ENCODE measurements at places on chromosomes 6 and 20. TPM values are rescaled to one million over a fixed set of nuclear protein-coding genes. Genes with fewer than 3 reads are reported as not detected.

PRSS35 gene
- not detected for total RNA-seq

CNPY3 gene
- total RNA-seq = 58.1 TPM

L3MBTL3 gene
- 21.1 TPM for total RNA-seq

DNA sequence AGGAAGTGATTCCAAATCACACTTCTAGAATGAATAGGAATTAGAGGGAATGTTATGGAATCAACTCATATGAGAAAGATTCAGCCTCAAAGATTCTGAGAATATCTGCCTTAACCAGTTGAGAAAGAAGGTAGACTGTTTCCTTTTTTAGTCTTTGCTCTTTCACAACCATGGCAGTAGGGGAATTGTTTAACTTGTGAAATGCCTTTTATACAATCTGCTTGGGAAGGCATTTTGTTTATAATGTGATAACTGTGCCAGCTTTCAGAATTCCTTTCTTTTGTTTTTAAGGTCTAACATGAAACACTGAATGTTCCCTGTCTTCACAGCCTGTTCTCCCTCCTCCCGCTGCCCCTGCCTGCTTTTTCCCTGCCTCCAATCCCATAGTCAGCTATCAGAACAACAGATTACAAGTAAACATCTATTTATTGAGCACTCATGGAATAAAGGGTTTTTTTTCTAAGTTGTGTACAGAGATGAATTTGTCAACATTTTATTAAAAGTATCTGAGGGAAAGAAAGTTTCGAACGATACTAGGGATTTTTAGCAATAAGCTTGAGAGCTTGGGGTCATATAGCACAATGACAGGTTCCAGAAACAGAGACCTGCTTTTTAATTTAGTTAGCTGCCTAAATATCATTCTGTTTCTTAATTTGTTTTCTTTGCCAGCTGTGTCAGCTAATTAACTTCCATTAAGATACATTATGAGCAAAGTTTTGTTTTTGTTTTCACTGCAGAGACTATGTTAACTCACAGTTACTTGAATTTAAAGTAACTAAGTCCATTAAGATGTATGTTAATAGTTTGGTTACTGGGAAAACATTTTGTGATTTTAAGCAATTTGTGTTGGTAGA is 28.3 kb upstream of the FBXO30 start:
- DNase-seq = no peak

DNA sequence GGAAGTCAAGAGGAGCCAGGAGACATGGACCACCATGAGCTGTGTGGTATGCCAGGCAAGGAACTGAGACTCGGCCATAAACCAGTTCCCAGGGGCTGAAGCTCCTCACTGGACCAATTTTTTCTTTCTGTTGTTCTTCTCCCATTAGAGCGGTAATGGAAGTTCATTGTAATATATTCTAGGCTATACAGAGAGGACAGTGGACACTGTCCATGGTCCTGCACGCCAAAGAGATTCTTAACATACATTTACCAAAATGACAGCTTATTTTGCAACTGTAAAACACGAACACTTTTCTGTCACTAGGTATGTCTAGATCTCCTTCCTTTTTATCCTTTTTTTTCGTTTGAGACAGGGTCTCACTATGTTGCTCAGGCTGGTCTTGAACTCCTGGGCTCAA is 13.1 kb upstream of the DSN1 start:
- no peak for DNase-seq

GRCh38 chr6:38337819-38338465 is 301.8 kb downstream of the BTBD9 start:
- DNase-seq = no peak

- no peak for DNase-seq
These were observed 159.4 kb downstream of the SIM1 start for GRCh38 chr6:100305209-100305869.

- no peak for DNase-seq
These were observed 3.5 kb downstream of the LHFPL5 start for GRCh38 chr6:35808688-35809087.

DNA sequence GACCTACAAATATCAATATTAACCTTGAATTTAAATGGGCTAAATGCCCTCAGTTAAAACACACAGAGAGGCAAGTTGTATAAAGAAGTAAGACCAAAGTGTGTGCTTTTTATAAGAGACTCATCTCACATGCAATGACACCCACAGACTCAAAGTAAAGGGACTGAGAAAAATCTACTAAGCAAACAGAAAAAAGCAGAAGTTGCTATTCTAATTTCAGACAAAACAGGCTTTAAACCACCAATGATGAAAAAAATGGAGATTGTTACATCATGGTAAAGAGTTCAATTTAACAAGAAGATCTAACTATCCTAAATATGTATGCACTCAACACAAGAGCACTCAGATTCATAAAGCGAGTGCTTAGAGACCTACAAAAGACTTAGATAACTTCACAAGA is 741.9 kb upstream of the MARCKS start:
- no peak for DNase-seq

- DNase-seq = no peak
These were observed 8.7 kb upstream of the CCN5 start for GRCh38 chr20:44706301-44707017.
